Sciatic nerve (tissue), 2 donors: ENCODE measurements at places on chromosomes 7 and 10. TPM values are rescaled to one million over a fixed set of nuclear protein-coding genes. Genes with fewer than 3 reads are reported as not detected.

Gene GTF2IRD1
- total RNA-seq, result 29.5 TPM

Gene ZNF239
- 6.2 TPM for total RNA-seq

Gene GATA3
- total RNA-seq, result 2.6 TPM

Gene SLIT1
- total RNA-seq, result 3.1 TPM

Gene ELOVL3
- total RNA-seq, result not detected

Gene ELN
- 62.8 TPM for total RNA-seq

- DNase-seq, result no peak
Measured at GRCh38 chr7:90081621-90082020, 72.6 kb upstream of the STEAP1 start.

GRCh38 chr7:26326211-26326610 lies 34.5 kb downstream of the SNX10 start:
- DNase-seq, result no peak

DNA sequence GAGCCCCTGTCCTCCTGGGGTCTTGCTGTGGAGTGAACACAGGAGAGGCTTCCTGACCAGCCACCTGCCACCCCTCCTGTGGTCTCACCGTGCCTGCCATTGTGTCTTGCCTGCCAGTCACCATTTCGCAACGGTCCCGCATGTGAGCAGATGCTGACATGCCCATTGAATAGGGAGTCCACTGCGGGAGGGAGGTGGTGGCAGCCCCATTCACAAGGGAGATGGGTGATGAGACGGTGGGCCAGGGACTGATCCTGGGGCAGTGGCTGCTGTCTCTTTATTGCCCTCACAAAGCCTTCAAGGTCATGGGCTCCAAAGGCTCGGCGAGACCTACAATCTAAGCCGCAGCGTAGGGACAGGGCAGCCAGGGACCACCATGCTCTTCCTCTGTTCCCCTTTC lies 76.0 kb upstream of the NPTX2 start:
- DNase-seq, result no peak

GRCh38 chr10:54660397-54660796 lies 140.6 kb downstream of the PCDH15 start:
- no peak for DNase-seq

GRCh38 chr7:38502289-38502688 lies 128.9 kb downstream of the AMPH start:
- DNase-seq, result no peak

DNA sequence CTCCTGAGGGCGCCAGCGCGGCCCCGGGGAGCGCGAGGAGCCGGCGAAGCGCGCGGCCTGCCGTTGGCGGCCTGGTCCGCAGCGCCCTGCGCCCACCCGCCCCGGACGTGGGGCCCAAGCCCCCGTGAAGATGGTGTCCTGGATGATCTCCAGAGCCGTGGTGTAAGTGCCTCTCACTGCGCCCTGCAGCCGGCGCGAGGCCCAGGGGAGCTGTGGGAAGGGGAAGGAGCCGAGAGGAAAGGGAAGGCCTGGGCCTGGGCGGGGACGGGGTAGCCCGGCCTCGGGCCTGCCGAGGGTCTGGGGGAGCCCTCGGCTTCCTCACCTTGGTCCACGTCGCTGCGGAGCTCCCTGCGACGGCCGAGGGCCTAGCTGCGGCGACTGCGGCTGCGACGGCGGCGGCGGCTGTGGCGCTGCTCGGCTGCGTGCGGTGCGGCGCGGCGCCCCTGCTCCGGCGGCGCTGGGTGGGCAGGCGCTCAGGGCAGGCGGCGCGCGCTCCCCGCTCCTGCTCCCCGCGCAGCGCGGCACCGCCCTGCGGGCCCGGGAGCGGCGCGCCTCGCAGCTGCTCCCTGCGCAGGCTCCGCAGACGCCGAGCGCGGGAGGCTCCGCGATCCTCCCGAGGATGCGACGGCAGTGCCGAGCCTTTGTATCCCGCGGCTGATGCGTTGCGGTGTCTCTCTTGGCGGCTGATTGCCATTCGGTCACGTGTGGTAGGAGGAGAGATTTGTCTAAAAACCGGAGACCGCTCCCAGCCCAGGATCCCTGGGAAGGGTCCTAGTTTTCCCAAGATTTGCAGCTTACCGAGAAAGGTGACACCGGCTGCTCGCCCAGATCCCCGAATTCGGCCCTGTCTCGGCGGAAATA lies 445 bp downstream of the REEP3 start:
- DNase-seq, result peak; percentile 80

GRCh38 chr10:102610441-102610887 lies 33.8 kb upstream of the TRIM8 start:
- DNase-seq, result no peak

DNA sequence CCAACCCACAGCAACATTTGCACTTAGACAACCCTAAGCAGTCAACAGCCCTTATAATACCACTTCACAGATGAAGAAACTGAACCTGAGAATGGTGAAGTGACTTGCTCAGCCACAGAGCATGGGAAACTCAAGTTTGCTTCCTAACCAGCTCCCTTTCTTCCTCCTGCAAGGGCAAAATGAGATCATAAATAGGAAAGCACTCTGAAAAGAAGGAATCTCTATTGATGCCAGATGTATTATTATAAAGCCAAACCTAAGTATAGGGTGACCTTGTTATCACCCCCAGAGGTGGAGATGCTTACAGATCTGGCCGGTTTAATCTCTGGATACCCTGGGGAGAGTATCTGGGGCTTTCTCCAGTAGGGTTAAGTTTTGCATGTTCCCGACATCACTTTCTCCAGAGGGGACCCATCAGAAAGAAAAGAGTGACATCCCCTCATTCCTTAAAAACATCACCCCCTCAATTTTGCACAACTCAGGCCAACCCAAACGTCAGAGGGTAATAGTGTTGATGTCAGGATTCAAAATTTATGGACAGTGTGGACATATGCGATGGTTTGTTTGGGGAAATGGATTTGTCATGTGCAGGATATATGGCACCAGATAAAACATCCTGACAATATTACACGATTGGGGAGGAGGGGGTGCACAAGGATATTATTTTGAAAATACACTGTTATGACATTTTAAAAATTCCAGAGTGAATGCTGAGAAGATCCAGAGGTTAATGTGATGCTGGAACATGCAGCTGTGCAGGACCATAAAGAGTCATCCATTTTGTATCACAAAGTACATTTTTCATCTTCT lies 24.0 kb upstream of the XPNPEP1 start:
- DNase-seq, result no peak

- DNase-seq, result peak; percentile 19
Measured at GRCh38 chr10:130423455-130424305, 287.5 kb downstream of the GLRX3 start.

DNA sequence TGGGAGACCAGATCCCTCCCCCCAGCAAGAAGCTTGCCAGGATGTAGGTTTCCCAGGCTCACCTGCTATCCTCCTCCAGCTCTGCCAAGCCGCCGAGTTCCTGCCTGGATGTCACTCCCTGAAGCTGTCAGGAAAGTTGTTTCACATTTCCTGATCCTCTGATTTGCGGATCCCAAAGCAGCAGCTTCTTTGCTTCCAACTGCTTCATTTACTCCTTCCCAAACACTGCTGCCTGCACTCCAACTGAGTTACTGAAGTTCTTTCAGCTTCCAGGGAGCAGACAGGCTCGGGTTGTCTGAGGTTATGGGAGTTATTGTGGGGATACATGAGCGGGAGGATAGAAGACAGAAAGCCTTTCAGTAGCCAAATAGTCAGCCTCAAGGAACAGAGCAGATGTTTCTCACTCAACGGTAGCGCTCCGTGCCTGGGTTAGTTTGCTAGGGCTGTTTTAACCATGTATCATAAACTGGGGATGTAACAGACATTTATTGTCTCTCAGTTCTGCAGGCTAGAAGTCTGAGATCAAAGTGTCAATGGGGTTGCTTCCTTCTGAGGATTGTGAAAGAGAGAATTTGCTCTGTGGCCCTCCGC lies 516.0 kb downstream of the REEP3 start:
- DNase-seq, result no peak

DNA sequence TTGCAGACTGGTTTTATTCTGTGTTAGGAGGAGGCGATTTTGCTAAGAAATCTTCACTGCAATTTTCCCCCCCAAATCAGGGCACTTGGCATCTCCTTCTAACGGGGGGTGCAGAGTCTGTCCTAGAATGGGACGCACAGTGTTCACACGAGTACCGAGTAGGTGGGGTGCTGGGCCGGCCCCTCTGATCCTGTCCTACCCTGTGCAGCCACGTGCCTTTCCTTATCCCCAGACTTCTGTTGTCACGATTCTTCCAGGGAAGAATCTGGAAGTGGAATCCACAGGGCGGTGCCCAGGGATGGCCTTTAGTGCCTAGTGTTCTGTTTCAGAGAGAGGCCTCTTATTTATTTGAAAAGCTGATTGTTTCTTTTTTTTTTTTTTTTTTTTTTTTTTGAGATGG lies 16.4 kb downstream of the CUX1 start:
- DNase-seq, result peak; percentile 37

DNA sequence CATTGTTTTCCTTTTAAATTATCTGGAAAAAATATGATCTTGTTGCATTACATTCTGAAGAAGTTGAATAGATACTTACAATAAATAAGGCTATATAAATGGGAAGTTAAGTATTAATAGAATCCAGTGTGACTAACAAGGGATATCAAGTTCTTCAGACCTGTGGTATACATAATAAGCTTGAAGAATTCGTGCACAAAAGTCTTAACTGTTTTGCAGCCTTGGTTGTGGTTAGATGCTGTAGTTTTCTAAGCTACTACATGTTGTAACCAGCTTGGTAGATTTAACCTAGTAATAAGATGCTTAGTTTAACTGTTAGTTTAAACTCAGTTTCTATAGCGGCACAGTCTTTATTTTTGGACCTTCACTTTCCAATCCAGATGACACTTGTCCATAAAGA lies 106.2 kb upstream of the GLCCI1 start:
- DNase-seq, result no peak

- DNase-seq, result no peak
Measured at GRCh38 chr7:68800316-68800715, 798.0 kb upstream of the AUTS2 start.

DNA sequence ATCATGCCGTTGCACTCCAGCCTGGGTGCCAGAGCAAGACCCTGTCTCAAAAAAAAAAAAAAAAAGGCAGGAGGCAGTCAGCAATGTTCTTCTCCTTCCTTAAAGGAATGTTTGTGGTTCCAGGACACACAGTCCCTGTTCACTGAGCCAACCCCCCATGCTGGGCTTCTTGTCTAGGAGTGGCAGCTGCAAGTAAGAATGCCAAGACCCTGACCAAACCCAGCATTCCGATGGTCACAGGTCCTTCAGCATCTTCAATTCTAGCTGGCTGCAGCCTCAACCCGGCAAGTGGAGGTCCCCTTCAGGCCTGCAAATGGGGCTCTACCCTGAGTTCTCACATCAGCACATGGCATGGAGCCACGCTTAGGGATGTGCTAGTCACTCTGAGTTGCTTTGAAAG lies 38.2 kb upstream of the CUX1 start:
- DNase-seq, result no peak

- no peak for DNase-seq
Measured at GRCh38 chr10:96683065-96683464, 37.2 kb downstream of the PIK3AP1 start.

- DNase-seq, result no peak
Measured at GRCh38 chr10:11318826-11319598, 292.4 kb downstream of the USP6NL start.

DNA sequence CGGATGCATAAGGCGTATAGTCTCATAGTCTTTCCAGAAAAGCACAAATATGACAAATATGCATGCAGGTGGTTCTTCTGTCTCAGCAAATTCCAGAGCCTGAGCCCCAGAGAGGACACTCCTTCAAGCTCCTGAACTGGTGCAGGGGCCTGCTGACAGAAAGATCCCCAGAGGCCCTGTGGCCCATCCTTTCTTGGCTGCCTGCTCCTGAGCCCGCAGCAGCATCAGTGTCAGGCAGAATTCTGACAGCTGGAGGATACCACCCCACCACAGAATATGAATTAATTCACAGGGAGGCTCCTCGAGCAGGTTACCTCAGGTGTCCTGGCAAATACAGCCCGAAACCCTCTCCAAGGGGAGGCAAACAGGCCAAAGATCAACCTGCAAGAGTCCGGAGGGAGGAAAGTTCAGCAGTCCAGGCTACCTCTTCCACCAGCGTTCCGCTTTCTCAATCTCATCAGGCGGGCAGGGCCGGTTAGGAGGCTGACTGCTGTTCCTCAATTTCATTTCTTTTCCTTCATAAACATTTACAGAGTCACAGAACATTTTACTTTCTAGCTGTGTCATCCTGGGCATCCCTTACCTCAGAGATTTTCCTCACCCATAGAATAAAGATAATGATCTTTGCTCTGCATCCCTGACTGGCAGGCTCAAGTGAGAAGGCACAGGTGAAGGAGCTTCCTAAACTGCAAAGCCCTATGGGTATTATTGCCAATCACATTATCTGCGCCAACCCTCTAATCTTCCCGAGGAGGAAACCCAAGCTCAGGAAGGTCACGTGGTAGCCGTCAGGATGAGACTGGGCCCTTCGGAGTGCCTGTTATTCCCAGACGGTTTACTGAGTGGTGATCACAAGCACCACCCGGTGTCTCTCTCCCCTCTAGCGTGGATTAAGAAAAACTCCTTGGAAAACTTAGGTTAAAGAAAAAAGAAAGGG lies 1.4 kb downstream of the DNAJB12 start:
- DNase-seq, result no peak

GRCh38 chr10:95324436-95325268 lies 33.8 kb upstream of the PDLIM1 start:
- DNase-seq, result no peak

DNA sequence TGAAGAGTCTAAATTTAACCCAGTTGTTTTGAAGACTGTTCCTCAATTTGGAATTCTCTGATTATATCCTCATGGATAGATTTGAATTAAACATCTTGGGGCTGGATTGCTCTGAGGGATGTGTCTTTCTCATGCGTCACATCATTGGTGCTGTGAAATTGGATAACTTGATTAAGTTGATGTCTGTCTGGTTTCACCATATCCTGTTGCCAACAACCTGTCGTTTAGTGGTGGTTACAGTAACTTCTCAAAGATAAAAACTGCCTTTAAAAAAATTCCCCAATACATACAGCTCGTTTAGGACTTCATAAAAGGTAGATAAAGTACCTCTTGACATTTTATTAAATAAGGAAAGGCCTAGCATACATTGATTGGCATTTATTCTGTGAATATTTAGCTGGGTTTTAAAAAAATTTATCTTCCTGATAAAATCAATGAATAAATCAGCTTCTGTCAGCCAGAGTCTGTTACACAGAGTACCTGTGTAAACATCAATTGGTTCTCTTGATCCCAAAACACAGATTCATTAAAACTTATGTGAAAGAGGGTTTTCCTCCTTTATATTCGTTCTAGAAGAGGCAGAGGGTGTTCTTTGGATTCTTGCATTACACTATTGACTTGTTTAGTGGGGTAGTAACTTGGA lies 10.5 kb downstream of the CRCP start:
- DNase-seq, result no peak

GRCh38 chr10:129807211-129807610 lies 156.9 kb downstream of the EBF3 start:
- DNase-seq, result no peak

DNA sequence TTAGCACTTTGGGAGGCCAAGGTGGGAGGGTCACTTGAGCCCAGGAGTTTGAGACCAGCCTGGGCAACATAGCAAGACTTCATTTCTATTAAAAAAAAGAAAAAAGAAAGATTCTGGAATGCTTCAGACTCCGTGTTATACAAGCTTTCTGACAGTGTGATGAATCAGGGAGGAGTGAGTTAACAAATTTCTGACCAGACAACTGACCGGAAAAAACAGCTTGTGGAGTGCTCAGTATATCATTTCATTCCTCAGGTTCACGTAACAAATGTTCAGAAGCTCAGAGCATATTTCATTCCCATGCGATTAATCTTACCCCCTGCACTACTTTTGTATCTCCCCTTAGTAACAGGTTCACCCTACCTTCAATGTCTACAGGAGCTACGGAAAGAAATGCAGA lies 28.6 kb upstream of the TNPO3 start:
- DNase-seq, result no peak
